ENCODE measurements at places on chromosomes 6 and 20. TPM values are rescaled to one million over a fixed set of nuclear protein-coding genes. Genes with fewer than 3 reads are reported as not detected.

The GPX5 gene
- not detected for total RNA-seq

The ADGRG6 gene
- 6.4 TPM for total RNA-seq

The CGA gene
- total RNA-seq = 0.09 TPM

The LGSN gene
- under 0.01 TPM for total RNA-seq

The NNAT gene
- 0.14 TPM for total RNA-seq

The SLC22A1 gene
- total RNA-seq = 0.92 TPM

The ID1 gene
- total RNA-seq = 141 TPM

The GHRH gene
- not detected for total RNA-seq

The CUTA gene
- 145 TPM for total RNA-seq

The MAPK13 gene
- 8.1 TPM for total RNA-seq

The MUCL3 gene
- not detected for total RNA-seq

The RNF144B gene
- total RNA-seq = 0.28 TPM

The FGD2 gene
- not detected for total RNA-seq

The POM121L2 gene
- total RNA-seq = not detected

The LY6G6D gene
- not detected for total RNA-seq

The COL12A1 gene
- total RNA-seq = 686 TPM

The RAET1L gene
- not detected for total RNA-seq

The DSN1 gene
- total RNA-seq = 6.4 TPM

The HSPA1L gene
- 1.7 TPM for total RNA-seq

The NKX2-2 gene
- total RNA-seq = not detected

The PTGIS gene
- total RNA-seq = 605 TPM

The PNLDC1 gene
- total RNA-seq = not detected

The CENPW gene
- 6.0 TPM for total RNA-seq

The CD2AP gene
- 16.2 TPM for total RNA-seq

The RIN2 gene
- total RNA-seq = 57.3 TPM

The BEND6 gene
- total RNA-seq = 12.8 TPM

The KHDC1L gene
- total RNA-seq = not detected

The RIPPLY2 gene
- total RNA-seq = 0.28 TPM

The COL10A1 gene
- 0.09 TPM for total RNA-seq

The LST1 gene
- total RNA-seq = not detected

The PLN gene
- total RNA-seq = 0.28 TPM

The MUC21 gene
- total RNA-seq = not detected

The CBFA2T2 gene
- total RNA-seq = 5.0 TPM

The AFDN gene
- 33.3 TPM for total RNA-seq

The RSPO4 gene
- not detected for total RNA-seq

The CD83 gene
- 0.92 TPM for total RNA-seq

The LPA gene
- not detected for total RNA-seq

The POU3F2 gene
- total RNA-seq = not detected

The SIRPD gene
- total RNA-seq = not detected

The LTB gene
- not detected for total RNA-seq

The ARMH2 gene
- not detected for total RNA-seq

The DSP gene
- total RNA-seq = 0.83 TPM

The SEMG1 gene
- total RNA-seq = not detected
